Stomach (tissue), 19 donors: ENCODE measurements at places on chromosomes 11 and 22. TPM values are rescaled to one million over a fixed set of nuclear protein-coding genes. Genes with fewer than 3 reads are reported as not detected.

ZBED5 gene
- polyA plus RNA-seq: 10.9 TPM

SAAL1 gene
- 11.9 TPM for polyA plus RNA-seq

GUCY1A2 gene
- 0.10 TPM for polyA plus RNA-seq

DNA sequence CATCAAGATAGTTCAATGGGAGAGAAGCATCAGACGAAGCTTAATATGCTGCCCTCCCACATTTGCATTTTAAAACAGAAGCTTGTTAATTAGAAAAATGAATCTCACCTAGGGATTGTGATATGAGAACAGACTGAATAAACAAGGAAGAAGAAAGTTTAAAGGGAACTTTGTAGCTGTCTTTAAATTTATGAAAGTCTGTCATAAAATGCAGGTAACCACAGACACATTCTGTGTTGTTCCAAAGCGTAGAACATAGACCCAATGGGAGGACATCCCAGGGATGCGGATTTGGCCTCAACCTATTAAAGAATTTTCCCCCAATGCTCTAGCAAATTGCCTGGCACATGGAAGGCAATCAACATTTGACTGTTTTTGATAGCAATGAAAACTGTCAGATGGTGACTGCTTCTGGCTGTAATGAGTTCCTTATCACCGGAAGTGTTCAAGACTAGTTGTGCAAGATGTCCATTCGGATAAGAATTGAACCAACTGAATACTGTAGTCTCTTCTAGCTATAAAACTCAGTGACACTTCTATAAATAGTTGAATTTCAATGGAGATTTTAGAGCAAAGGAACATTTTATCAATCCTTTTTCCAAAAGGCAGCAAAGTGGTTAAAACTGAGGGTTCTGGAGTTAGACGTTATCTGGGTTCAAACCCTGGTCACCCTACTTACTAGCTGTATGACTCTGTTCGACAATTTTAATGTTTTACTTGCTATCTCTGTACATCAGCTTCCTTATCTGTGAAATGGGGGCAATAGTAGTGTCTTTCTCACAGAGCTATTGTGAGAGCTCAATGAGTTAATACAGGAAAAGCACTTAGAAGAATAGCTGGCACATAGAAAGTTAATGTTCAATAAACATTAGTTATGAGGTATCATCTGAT lies 64.9 kb downstream of the LIF start:
- DNase-seq: no peak
- H3K27me3 ChIP-seq: no peaks in the 10 kb centered on the region
- H3K36me3 ChIP-seq: no peaks in the 10 kb centered on the region
- no peak overlapping the region for H3K4me3 ChIP-seq

DNA sequence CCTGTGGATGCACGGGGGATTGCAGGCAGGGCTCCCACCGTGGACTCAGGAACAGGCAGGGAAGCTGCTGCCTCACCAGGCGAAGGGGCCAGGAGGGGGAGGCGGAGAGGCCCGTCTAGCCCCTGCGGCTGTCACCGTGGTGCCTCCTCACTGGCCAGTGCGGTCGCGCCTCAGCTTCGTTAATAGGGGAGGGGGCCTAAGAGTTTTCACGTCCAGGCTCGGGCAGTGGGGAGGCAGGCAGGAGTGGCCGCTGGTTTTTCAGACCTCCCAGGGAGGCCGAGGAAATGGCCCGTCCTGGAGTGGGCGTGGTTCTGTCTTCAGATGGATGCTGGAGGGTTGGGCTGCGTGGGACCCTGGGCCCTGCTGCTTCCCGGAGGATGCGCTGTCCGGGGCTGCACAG lies 91.1 kb upstream of the B3GAT1 start:
- no peaks in the 10 kb centered on the region for H3K4me1 ChIP-seq
- DNase-seq: peak; percentile 22
- no peaks in the 10 kb centered on the region for H3K27me3 ChIP-seq
- no peaks in the 10 kb centered on the region for H3K36me3 ChIP-seq
- H3K27ac ChIP-seq: no peak overlapping the region

- H3K36me3 ChIP-seq: no peaks in the 10 kb centered on the region
- H3K27ac ChIP-seq: no peak overlapping the region
- H3K4me3 ChIP-seq: no peak overlapping the region
- H3K4me1 ChIP-seq: peaks cover 31% of the 10 kb centered on the region
Measured at GRCh38 chr22:40212121-40212520, 34.4 kb downstream of the TNRC6B start.

- H3K4me3 ChIP-seq: no peak overlapping the region
- no peaks in the 10 kb centered on the region for H3K36me3 ChIP-seq
- H3K27me3 ChIP-seq: no peaks in the 10 kb centered on the region
- H3K27ac ChIP-seq: no peak overlapping the region
Measured at GRCh38 chr11:13680501-13681264, 12.2 kb downstream of the FAR1 start.

GRCh38 chr22:23969071-23969470 lies 2.4 kb downstream of the DDTL start:
- H3K27ac ChIP-seq: no peak overlapping the region
- peaks cover 30% of the 10 kb centered on the region for H3K4me1 ChIP-seq
- H3K4me3 ChIP-seq: no peak overlapping the region
- no peaks in the 10 kb centered on the region for H3K27me3 ChIP-seq

- H3K4me1 ChIP-seq: no peaks in the 10 kb centered on the region
- H3K4me3 ChIP-seq: no peak overlapping the region
- H3K27me3 ChIP-seq: no peaks in the 10 kb centered on the region
- no peak overlapping the region for H3K27ac ChIP-seq
Measured at GRCh38 chr11:68780829-68781228, 29.5 kb upstream of the TESMIN start.

GRCh38 chr11:27423125-27423524 lies 49.5 kb downstream of the LGR4 start:
- no peaks in the 10 kb centered on the region for H3K36me3 ChIP-seq
- no peak overlapping the region for H3K4me3 ChIP-seq
- DNase-seq: peak; percentile 48
- H3K27me3 ChIP-seq: no peaks in the 10 kb centered on the region
- peak overlapping the region; percentile 69 for H3K27ac ChIP-seq

GRCh38 chr22:32852395-32853251 lies 51.1 kb downstream of the TIMP3 start:
- no peaks in the 10 kb centered on the region for H3K27me3 ChIP-seq
- H3K4me1 ChIP-seq: peaks cover 46% of the 10 kb centered on the region
- H3K4me3 ChIP-seq: no peak overlapping the region
- peak overlapping the region; percentile 68 for H3K27ac ChIP-seq

- no peaks in the 10 kb centered on the region for H3K36me3 ChIP-seq
- no peak overlapping the region for H3K27ac ChIP-seq
- H3K4me1 ChIP-seq: no peaks in the 10 kb centered on the region
Measured at GRCh38 chr22:46328797-46329196, 6.7 kb upstream of the TRMU start.

DNA sequence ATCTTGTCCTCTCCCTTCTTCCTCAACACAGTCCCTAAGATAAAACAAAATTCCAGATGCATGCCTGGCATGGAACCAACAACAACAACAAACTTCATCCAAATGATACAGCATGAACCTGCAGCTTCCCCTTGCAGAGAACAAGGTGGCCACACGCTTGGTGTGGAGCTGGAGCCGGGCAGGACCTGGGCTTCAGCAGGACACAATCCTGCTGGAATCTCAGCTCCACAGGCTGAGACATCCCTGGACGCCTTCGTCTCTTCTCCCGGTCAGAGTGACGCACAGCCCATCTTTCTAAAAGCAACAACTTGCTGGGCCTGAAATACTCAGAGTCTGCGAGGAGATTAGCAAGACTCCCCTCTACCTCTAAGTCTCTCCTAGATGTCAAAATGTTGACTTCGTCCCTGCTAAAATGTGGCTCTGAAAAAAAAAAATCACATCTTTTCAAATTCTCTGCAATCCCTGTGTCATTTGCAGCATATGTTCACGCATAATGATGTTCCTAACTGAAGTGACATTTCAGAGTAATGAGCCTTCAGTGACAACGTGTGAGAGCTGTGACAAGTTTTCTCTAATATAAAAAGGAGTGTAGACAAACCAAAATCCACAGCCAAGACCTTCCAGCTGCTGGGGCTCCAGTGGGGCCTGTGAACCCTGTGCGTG lies 1232.3 kb downstream of the TBC1D22A start:
- peaks cover 14% of the 10 kb centered on the region for H3K27me3 ChIP-seq
- no peaks in the 10 kb centered on the region for H3K36me3 ChIP-seq
- DNase-seq: no peak
- no peak overlapping the region for H3K27ac ChIP-seq

DNA sequence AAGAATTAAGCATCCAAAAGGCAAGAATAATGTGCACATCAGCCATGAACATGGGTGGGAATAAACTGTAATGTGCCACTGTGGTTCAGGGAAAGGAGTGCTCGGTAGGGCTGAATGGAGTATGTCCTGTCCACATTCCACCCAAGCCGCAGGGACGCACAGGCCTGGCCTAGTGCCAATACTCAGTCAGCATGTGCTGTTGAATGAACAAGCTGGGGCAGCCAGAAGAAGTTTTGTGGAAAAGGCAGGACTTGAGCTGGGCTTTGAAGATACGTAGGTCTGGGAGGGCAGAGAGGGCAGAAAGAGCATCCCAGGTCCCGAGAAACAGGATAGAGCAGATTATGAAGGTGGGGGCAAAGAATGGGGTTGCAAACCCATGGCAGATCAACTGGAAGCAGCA lies 60.0 kb upstream of the PLET1 start:
- H3K4me3 ChIP-seq: no peak overlapping the region
- H3K27ac ChIP-seq: no peak overlapping the region
- H3K36me3 ChIP-seq: no peaks in the 10 kb centered on the region
- H3K4me1 ChIP-seq: peaks cover 30% of the 10 kb centered on the region

DNA sequence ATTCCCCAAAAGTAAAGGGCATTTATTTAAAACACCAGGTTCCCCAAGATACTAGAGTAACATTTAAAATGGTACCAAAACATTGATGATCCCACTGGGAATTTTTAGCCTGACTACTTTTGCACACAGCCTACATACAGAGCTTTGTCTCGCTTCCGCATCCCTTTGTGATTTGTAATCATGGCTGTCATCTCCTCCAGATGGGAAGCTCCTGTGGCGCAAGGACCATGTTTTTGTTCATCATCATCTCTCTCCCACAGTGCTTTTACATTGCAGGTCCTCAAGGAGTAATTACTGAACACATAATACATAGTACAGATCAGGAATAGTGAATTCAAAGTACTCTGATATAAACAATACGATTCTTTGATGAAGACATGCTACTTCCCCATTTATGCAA lies 231.2 kb upstream of the MTNR1B start:
- no peaks in the 10 kb centered on the region for H3K36me3 ChIP-seq
- no peaks in the 10 kb centered on the region for H3K4me1 ChIP-seq
- no peak for DNase-seq

DNA sequence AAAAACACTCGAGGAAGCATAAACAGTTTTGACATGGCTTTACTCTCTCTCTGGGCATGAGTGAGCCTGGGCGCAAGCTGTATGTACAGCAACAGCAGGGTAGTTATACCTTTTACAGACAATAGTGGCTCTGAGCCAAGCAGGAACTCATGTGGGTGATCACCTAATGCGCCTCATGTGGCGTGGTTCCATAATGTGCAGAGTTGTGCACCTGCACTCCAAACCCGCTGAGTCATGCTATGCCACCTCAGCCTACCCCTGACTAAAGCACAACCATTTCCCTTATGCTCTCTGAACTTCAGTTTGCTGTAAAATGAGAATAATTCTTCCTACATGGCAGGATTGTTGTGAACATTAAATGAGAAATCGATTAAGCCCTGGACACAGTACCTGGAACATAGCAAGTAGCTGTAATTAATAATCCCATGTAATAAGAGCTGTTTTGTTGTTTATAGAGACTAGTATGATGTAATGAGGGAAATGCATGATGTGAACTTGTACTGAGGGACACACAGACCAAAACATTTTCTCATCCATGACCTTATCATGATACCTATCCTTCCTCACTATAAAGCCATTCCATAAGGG lies 71.6 kb downstream of the CCDC34 start:
- H3K4me3 ChIP-seq: no peak overlapping the region
- H3K27me3 ChIP-seq: no peaks in the 10 kb centered on the region
- H3K4me1 ChIP-seq: peaks cover 2% of the 10 kb centered on the region
- peak; percentile 55 for DNase-seq
- no peaks in the 10 kb centered on the region for H3K36me3 ChIP-seq

DNA sequence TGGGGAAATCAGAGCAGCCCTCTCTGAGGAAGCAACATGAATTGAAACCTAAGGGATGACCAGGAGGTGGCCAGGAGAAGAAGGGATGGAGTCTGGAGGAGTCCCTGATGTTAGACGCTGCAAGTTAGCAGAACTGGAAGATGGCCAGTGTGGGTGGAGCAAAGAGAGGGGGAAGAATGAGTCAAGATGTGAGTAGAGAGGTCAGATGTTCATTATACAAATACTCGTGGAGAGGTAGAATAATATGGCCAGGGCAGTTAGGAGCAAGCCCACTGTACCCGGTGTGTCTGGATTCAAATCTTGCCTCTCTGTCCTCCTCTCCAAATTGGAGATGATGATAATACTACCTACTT lies 242.0 kb downstream of the TENM4 start:
- peak; percentile 14 for DNase-seq
- no peak overlapping the region for H3K4me3 ChIP-seq
- H3K27me3 ChIP-seq: no peaks in the 10 kb centered on the region
- no peak overlapping the region for H3K27ac ChIP-seq

- peaks cover 12% of the 10 kb centered on the region for H3K4me1 ChIP-seq
- no peak overlapping the region for H3K4me3 ChIP-seq
- DNase-seq: peak; percentile 72
- peak overlapping the region; percentile 64 for H3K27ac ChIP-seq
- H3K27me3 ChIP-seq: no peaks in the 10 kb centered on the region
Measured at GRCh38 chr11:9688716-9689511, 25.0 kb downstream of the SWAP70 start.

DNA sequence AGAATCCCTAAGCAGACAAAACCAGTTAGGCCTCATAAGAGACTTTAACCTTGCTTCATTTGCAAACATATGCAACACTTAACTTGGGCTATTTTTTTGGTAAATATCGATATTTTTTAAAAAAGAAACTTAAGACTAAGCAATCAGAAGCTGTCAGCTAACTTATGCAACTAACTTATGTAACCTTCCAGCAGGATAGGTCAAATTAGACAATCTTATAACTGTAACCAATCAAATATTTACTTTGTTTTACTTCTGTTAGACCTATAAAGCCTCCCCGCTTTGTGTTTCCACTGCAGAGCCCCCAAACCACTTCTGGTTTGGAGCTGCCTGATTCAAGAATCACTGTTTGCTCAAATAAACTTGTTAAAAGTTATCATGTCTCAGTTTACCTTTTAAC lies 8.0 kb downstream of the MSANTD4 start:
- H3K4me3 ChIP-seq: no peak overlapping the region
- no peaks in the 10 kb centered on the region for H3K4me1 ChIP-seq
- DNase-seq: no peak
- peaks cover 18% of the 10 kb centered on the region for H3K36me3 ChIP-seq
- no peak overlapping the region for H3K27ac ChIP-seq

DNA sequence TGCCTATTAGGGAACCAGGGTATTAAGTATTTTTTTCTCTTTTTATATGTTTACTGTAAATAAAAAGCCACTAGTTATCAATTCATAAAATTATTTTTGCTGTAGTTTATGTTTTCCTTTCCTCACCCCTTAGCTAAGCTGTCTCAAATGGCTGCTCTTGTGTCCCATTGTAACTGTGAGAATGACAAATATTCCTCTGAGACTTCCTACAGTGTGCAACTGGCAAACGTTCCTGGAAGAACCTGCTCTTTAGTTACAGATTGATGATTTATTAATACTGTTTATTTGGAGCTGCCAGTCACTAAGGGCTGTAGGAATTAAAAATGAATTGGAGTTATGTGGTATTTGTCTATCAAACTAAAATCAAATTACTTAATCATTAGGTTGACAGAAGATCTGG lies 675.4 kb upstream of the ARHGAP42 start:
- no peaks in the 10 kb centered on the region for H3K27me3 ChIP-seq
- peaks cover 7% of the 10 kb centered on the region for H3K4me1 ChIP-seq
- DNase-seq: no peak
- H3K4me3 ChIP-seq: no peak overlapping the region
- no peaks in the 10 kb centered on the region for H3K36me3 ChIP-seq

GRCh38 chr11:124193221-124194010 lies 10.3 kb downstream of the OR10D3 start:
- no peak for DNase-seq
- no peaks in the 10 kb centered on the region for H3K4me1 ChIP-seq
- H3K36me3 ChIP-seq: no peaks in the 10 kb centered on the region
- H3K27ac ChIP-seq: no peak overlapping the region
- H3K4me3 ChIP-seq: no peak overlapping the region
- H3K27me3 ChIP-seq: no peaks in the 10 kb centered on the region
